ENCODE measurements at places on chromosomes 2 and 18. TPM values are rescaled to one million over a fixed set of nuclear protein-coding genes. Genes with fewer than 3 reads are reported as not detected.

Gene DNAJC5G
- not detected for total RNA-seq

Gene ANKRD62
- total RNA-seq = not detected

Gene SNORC
- 9.8 TPM for total RNA-seq

Gene SERPINB12
- not detected for total RNA-seq

Gene FLACC1
- 0.18 TPM for total RNA-seq

Gene CFC1
- total RNA-seq = not detected

Gene MDH1B
- total RNA-seq = 1.6 TPM

Gene NFE2L2
- 67.7 TPM for total RNA-seq

Gene TWIST2
- 15.4 TPM for total RNA-seq

Gene GNLY
- not detected for total RNA-seq

Gene NOSTRIN
- total RNA-seq = 2.1 TPM

Gene PCARE
- not detected for total RNA-seq

Gene AFG3L2
- total RNA-seq = 36.9 TPM

Gene SLC19A3
- total RNA-seq = 2.4 TPM

Gene PLGLB1
- total RNA-seq = 0.38 TPM

Gene NYAP2
- total RNA-seq = not detected

Gene C2orf66
- 0.06 TPM for total RNA-seq

Gene TBR1
- total RNA-seq = 0.05 TPM

Gene REG3A
- total RNA-seq = not detected

Gene IL1R1
- total RNA-seq = 40.2 TPM
